ENCODE measurements at places on chromosomes 1 and 21.

DNA sequence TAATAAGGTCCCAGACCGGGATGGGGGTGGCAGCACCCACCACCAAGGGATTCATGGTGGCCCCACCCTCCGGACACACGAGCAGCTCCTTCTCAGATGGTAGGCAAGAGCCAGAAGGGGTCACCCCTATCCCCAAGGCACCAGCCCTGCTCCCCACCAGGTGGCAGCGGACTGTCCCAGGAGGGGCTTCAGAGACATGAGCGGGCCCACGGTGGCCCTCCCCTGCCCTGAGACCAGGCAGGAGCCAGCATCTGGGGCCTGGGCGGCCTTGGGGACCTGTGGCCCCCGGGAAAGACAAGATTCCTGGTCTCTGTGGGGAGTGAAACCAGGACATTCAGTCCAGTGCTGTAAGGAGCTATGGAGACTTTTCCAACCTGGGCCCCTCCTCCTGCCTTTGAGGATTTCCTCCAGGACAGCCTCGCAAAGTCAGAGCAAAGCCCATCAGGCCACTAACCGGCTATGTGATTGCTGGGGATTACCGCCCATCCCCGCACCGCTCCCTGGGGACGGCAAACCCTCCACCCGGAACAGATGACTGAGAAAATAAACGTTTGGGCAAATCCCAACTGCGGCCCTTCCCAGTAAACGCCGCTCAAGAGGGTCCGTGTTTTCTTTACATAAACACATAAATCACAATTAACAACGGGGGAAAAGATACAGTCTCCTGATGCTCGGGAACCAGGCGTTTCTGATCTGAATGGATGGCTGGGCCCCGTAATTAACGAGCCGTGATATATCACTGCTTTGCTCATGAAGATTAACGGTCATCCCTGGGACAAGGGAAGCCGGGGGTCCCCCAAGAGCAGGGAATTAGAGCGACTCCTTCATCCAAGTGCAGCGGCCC is 50.9 kb upstream of the ARHGEF16 start:
- no peak for DNase-seq

DNA sequence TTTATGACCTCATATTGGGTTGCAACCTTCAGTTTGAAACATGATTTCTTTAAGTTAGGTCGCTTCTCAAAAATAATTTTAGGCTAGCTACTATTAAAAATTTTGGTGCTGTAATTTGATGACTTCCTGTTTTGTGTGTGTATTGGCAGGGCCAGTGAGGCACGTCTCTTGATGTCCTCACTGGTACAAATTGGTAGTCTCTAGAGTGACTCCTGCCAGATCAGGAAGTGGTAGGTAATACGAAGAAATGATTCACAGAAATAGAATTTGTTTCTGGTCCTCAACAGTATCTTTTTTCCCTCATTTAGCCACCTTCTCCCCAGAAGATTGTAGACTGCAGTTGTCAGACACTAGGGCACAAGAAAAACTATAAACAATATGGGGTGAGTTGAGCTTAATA is 120.9 kb upstream of the KIAA1614 start:
- DNase-seq = no peak

DNA sequence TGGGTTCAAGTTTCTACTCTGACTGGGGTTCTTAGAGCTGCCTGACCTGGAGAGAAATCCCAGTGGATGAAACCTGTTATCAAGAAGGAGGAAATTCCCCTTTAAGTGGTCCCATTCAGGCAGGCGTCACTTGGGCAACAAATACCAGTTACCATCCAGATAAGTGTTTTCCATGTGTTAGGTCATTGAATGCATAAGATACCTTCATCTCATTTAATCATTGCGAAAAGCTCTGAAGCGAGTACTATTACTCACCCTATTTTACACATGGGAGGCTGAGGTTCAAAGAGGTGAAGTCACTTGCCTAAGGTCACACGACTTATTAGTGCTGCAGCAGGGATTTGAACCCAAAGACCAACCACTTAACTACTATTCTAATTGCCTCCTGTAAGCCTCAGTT is 45.5 kb upstream of the RPL11 start:
- no peak for DNase-seq

DNA sequence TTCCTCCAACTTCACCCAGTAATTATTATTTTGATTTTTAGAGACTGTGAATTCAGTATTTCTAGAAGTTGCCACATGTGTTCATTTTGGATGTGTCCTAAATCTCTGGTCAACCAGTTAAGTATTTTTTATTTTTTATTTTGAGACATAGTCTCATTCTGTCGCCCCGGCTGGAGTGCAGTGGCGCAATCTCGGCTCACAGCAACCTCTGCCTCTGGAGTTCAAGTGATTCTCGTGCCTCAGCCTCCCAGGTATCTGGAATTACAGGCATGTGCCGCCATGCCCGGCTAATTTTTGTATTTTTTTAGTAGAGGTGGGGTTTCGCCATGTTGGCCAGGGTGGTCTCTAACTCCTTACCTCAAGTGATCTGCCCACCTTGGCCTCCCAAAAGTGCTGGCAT is 8.0 kb downstream of the MACF1 start:
- DNase-seq = no peak

GRCh38 chr1:152244576-152245273 is 20.7 kb upstream of the HRNR start:
- DNase-seq = no peak

DNA sequence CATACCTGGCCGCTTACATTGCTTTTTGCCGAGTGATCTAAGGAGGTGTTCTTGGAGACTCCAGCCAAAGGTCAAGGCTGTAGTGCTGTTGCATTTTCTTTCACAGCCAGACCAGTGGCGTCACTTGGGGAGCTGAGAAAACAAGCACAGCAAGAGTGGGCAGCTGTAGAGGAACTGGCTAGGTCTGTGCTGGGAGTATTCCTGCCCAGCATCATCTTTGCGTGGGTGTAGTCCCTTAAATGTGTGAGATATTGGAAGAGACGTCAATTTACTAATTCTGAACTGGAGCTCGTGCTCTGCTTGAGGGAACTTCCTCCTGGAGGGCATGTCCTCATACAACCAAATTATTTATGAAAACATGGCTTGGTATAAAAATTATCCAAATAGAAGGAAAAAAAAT is 10.2 kb downstream of the UBIAD1 start:
- no peak for DNase-seq

DNA sequence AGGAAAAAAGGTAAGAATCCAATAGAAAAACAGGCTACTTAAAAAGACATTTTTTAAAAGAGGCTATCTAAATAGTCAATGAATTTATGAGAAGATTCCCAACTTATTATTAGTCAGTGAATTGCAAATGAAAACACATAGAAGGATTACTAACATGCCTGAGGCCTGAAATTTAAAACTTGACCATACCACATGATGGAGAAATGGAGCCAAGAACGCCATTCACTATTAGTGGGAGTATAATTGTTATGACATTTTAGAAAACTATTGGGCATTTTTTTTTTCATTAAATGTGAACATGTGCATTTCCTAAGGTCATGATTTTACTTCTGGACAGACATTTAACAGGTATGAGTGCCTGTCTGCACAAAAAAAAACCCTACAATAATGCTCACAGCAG is 24.8 kb upstream of the OR2B11 start:
- DNase-seq = no peak

DNA sequence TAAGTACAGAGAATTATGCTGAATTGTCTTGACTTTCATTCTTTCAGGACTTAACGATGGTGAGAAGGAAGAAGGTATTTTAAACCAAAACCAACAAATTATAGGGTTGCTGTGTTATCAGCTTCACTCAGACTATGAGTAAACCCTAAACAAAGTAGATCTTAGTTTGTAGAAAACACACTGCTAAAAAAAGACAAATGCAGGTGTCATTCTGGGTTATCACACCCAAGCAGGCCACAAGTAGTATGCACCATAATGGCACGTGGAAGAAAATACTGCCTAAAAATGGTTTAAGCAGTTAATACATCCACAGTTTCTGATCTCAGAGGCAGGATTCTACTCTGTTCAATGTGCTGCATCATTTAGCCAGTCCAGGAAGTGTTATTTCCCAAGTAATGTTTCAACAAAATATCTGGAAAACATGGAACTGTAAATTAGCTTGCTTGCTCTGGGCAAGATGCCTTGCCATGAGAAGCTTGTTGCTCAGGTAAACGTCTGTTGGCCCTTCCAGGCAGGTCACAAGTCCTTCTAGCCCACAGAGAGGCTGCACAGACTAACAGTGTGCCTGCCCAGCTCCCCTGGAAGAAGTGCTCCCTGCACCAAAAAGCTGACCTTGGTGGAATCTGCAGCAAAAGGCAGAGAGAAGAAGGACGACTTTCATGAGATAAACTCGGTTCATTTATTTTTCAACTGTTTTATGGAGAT is 4.1 kb downstream of the DIPK1A start:
- no peak for DNase-seq

Data from ovary (tissue), 10 donors.